ENCODE measurements at places on chromosomes 11 and 22.

DNA sequence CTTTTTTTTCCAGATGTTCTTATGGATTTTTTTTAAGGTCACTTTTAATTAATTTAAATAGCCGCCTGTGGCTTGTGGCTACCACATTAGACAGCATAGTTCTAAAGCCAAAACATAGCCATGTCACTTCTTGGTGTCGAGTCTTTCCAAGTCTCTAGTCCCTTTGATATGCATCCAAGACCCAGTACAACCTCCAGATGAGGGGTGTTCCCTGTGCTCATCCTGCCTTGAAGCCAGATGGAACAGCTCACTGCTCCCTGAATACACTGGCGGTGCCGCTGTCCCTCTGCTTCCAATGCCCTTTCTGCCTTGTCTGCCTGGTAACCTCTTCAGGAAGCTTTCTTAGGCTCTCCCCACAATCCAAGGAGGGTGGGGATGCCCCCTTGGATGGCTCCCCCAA is 338.0 kb downstream of the TENM4 start:
- DNase-seq, result no peak

DNA sequence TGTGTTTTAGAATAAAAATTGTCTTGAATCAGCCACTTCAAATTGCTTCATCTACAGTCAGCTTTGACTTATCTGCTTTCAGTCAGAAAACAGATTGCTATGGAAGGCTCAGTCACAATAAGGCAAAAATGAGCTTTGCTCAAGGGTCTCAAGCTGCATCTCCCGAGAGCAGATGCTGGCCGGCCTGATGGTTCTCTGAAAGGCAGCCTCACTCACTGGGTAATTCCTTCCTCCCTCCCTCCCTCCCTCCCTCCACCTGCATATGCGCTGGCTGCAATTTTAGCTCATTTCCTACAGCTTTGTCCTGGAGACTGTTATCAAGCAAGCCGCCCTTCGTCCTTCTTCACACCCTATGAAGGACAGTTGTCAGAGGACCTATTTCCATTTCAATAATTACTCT is 1.6 kb upstream of the IZUMO1R start:
- no peak for DNase-seq

DNA sequence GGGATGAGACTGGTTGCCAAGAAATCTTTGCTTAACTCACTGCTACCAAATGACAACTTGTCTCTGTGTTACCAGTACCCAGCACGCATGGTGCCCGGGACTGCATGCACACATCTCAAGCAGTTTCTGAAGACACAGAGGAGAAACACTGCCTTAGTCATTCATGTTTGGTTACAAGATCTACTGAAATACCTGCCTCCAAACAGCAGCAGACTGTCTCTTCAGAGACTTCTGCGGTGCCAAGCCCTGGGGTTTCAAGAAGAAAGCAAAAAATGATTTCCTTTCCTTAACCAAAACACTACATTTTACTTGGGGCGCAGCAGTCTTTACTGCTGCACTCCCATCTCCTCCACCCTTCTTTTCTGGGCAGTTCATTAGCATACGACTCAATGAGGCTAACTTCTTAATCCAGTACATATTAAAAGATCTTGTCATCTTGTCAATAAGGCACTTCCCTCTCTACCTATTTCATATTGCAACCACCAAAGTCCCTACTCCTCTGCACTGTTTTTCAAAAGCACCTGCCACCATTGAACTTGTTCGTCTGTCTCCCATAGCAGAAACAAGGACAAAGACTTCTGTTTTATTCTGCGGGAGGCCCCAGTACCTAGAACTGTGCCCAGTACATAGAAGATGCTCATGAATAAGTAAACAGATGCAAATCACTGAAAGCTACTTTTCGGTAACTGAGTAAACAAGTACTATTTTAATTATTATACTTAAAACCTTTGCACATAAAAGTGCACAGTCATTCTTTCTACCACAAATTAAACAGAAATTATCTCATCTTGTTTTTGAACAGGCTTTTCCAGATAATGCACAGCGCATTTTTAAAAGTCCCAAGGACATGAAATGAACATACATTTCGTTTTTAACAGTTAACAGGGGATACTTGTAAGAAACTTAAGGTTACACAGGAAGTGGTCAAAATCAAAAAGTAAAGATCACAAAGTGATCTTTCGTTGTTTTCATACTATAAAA is 4.0 kb downstream of the NAP1L4 start:
- no peak for DNase-seq

- DNase-seq, result no peak
Measured at GRCh38 chr11:101342307-101342706, 212.7 kb upstream of the PGR start.

GRCh38 chr11:122224867-122225266 is 108.9 kb upstream of the BLID start:
- DNase-seq, result no peak

DNA sequence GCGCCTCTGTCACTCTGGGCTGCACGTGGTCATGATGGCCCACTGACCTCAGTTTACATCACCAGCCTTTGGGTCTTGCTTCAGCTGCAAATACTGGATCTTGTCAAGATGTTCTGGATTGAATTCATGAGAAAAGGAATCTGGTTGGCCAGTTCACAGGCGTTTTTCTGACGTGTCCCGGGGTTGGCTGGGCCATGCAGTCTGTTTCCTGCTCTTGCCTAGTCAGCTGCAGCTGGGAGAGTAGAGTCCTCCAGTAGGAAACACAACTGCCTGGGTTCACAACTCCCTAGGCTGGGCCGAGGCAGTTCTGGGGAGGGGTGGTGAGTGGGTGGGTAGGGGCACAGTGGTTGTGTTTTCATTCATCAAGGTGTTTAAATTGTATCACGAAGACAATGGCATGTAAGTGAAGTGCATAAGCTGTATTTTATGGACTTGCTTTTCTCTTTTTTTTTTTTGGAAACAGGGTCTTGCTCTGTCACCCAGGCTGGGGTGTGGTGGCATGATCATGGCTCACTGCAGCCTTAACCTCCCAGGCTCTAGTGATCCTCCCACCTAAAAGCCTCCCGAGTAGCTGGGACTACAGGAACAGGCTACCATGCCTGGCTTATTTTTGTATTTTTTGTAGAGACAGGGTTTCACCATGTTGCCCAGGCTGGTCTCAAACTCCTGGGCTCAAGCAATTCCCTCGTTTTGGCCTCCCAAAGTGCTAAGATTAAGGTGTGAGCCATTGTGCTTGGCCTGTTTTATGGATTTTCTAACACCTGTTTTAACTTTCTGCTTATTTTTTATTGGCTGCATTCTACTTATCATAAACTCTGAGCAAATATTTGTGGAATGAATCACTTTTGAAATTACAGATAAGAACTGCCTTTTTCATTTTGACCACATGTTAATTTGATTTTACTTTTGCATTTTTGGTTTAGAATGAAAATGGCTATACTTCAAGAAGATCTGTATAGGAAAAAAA is 54.0 kb upstream of the PITPNB start:
- no peak for DNase-seq

GRCh38 chr11:32039149-32039548 is 51.7 kb upstream of the RCN1 start:
- no peak for DNase-seq

- DNase-seq, result no peak
Measured at GRCh38 chr11:62889484-62890437, 9.1 kb downstream of the SLC3A2 start.

GRCh38 chr11:3925513-3925912 is 70.0 kb downstream of the STIM1 start:
- DNase-seq, result no peak

GRCh38 chr22:20235389-20235991 is 32.6 kb downstream of the RTN4R start:
- DNase-seq, result peak; percentile 33

GRCh38 chr11:5507933-5508305 is 1.8 kb downstream of the UBQLN3 start:
- no peak for DNase-seq

GRCh38 chr11:100182927-100183326 is 504.2 kb upstream of the ARHGAP42 start:
- DNase-seq, result no peak

DNA sequence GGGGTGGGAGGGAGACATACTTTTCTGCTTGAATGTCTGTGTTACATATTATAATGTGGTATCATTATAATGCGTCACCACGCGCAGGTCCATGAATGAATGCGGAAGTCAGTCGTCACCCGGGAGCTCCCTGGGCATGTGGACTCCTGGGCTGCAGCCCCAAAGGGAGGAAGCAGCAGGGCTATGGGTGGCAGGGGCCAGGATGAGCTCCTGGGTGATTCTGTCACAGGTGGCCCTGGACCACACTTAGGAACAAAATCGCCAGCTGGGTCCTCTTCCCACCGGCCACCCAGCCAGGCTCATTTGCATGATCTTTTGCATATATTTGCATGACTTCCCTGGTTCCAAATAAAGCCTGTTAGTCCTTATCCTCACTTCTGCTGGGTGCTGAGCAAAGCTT is 51.2 kb downstream of the KCNJ4 start:
- no peak for DNase-seq

GRCh38 chr11:44623341-44623730 is 57.9 kb downstream of the CD82 start:
- no peak for DNase-seq

- DNase-seq, result no peak
Measured at GRCh38 chr22:24026733-24027132, 15.6 kb downstream of the CABIN1 start.

DNA sequence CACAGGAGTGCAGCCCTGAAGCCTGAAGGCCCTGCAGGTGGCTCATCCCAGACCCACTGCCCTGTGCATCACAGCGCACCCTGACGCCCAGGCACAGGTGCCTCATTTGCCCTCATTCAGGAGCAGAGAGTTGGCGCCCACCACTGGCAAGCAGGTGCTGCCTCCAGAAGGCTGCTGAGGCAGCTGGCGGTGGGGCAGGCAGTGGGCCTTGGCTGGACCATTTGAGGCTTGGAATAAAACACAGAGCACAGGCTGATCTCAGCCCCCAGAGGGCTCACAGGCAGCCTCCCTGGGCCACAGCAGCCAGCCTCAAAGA is 1151.9 kb downstream of the BRD1 start:
- no peak for DNase-seq

DNA sequence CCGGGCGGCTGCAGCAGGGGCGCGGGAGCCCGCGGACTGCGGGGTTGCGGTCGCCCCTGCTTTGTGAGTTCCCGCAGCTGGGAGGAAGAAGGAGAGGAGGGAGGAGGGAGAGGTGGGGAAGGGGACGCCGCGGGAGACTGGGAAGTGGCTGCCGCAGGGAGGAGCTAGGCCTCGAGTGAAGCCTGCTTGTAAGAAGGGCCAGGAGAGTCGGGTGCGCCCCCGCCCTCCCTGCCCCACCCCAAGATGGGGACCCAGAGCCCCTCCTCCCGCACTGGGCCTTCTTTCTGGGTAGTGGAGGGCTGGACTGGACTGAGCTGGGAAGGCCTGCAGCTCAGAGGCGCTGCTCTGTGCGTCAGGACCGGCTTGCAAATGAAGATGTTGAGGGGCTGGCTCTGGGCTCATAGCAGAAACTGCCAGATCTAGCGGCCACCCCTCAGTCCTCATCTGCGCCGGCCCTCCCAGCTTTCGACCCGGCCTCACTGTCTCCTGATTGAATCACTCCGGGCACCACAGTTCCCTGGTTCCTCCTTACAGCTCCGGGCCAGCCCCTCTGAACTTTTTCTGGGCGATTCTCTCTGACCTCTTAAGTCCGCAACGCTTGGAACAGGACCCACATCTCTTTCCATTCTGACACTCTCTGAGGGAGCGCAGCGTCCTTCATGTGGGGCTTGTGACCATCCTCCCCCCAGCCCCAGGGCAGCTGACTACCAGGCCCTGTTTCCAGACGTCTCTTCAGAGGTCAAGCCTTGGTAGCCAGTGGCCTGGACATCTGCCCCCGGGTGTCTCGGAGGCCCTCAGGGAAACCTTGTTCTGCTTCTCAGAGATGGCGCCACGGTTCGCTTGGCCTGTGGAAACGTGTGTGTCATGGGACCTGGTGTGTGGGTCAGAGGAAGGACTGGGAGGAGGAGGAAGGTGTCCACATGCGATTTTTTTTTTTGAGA is 21.9 kb downstream of the SERPINH1 start:
- DNase-seq, result no peak

DNA sequence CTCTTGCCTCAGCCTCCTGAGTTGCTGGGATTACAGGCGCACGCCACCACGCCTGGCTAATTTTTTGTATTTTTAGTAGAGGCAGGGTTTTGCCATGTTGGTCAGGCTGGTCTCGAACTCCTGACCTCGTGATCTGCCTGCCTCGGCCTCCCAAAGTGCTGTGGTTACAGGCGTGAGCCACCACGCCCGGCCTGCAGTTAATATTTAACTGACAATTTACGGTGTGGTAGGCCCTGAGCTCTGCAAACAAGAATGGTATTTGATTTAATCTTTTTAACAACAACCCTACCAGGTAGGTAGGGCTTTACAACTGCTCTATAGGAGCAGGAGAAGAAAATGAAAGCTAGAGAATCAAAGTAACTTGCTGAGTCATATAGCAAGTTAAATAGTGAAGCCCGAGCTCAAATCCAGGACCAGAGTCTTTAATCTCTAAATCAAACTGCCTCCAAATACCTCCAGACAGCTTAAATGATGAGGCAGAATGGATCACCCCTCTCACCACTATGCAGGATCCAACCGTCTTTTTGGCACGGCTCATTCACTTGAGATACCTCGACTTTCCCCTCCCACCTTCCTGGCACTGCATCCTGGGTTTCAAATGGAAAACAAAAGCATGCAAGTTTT is 9.4 kb downstream of the UEVLD start:
- no peak for DNase-seq

DNA sequence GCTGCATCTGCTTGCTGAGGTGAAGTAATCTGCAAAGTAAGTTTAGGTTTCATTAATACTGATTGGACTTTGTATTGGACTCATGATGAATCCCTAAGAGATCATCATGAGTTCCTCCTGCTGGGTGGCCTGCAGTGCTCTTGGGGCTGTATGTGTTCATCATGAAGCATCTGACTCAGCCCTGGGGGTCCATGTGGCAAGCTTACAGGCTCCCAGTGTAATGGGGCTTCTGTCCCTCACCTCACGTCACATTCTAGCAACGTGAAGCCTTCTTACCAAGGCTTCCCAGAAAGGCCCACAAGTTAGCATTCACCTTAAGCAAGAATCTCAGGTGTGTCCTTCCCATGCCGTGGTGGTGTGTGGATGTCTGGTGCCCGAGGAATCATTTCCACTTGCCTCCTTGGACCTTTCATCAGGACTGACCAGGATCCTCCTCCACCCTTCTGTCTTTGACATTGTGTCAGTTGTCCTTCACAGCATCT is 23.7 kb downstream of the CRKL start:
- DNase-seq, result no peak

GRCh38 chr11:17383461-17383860 is 5.0 kb downstream of the KCNJ11 start:
- DNase-seq, result no peak

GRCh38 chr22:33539902-33540751 is 380.1 kb downstream of the LARGE1 start:
- no peak for DNase-seq

- DNase-seq, result no peak
Measured at GRCh38 chr11:107821199-107821927, 37.2 kb downstream of the SLC35F2 start.

GRCh38 chr11:898540-899190 is 11.9 kb downstream of the CHID1 start:
- no peak for DNase-seq

DNA sequence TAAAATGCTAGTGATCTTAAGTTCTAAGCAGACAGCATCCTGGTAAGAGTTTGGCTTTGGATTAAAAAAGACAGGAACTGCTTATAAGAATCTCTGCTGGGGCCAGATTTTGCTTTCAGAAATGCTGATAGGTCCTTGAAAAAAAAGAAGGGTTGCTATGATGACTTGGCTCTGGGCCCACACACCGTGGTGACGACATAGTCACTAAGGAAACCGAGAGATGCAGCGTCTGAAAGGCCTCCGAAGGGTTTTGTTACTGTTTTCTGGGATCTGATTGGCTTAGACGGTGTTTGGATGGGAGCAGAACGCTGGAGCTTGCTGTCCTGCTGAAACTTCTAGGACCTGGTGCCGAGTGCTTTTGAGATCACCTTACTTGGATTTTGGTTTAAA is 8.4 kb downstream of the FAM118A start:
- DNase-seq, result peak; percentile 54

- DNase-seq, result no peak
Measured at GRCh38 chr11:134545521-134545920, 133.5 kb upstream of the B3GAT1 start.

Data from DMS 273 treated with DMSO at 0.1 percent for 48 hours (cell line).